ENCODE measurements at places on chromosomes 13 and 19.

DNA sequence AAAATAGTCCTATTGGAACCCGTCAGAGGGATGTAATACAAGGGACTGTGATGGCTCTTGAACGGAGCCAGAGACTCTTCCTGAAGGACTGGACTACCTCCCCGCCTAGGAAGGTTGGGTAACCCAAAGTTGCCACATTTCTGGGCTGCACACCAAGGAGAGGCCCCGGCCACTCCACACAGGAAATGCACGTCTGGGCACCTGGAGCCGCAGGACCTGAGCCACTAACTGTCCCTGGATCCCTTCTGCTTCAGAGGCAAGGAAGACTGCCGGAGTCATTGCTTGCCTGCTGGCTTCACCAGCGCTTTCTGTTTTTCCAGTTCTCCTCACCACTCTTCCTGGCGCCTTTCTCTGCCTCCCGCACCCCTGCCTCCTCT, 1.2 kb upstream of the FLT1 start:
- DNase-seq, result no peak

GRCh38 chr19:52592301-52592700, 22.2 kb downstream of the ZNF701 start:
- no peak for DNase-seq

GRCh38 chr13:73809561-73809960, 324.6 kb downstream of the KLF12 start:
- no peak for DNase-seq

GRCh38 chr13:69468624-69469023, 639.0 kb upstream of the ATXN8OS start:
- DNase-seq, result no peak

All from muscle of back (tissue), 13 donors.